Stimulated activated CD8-positive, alpha-beta memory T cell treated with anti-CD3 and anti-CD28 coated beads, Interleukin-15, amount 100 ng/mL, for 4 hours (primary cell): ENCODE measurements at places on chromosomes 11 and 22.

GRCh38 chr22:46674367-46674781, 54.2 kb downstream of the GRAMD4 start:
- peak; percentile 88 for DNase-seq

- DNase-seq: no peak
These were observed 10.2 kb downstream of the LRRC74B start for GRCh38 chr22:21055880-21056319.

DNA sequence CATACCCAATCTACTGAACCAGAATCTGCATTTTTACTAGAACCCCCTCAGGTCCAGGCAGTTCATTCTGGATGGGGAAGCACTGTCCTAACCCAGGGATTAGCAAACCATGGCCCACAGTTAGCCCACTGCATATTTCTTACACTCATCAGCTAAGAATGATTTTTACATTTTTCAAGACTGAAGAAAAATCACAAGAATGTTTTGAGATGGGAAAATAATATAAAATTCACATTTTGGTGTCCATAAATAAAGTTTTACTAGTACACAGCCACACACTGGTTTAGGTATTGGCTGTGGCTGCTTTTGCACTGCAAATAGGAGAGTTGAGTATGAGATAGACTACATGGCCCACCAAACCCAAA, 59.4 kb downstream of the PPFIBP2 start:
- DNase-seq: no peak

DNA sequence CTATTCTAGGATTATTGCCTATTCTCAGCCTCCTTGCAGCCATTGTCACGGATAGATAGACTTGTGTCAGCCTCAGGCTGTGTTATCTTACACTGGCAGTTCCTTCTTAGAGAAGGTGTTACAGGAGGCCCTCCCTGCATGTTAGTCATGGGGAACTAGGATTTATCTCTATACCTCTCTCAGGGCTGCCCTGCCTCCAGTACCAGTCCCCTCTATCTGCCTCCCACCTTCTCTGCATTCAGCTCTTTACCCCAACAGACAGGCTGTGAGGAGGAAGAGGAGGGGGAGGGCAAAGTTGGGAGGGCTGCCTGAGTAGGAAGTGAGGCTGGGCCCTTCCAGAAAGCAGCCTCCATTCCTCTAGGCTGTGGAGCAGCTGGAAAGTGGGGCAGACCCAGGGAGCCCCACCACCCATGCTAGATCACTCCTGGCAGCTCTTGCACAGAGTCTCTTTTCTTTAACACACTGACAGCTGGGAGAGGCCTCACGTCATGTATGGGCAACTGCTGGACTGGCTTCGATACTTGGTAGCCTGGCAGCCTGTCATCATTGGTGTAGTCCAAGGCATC, 2.9 kb upstream of the IL18BP start:
- DNase-seq: no peak
